Activated CD4-positive, alpha-beta T cell treated with anti-CD3 and anti-CD28 coated beads for 4 hours (primary cell): ENCODE measurements at places on chromosomes 12 and 14.

DNA sequence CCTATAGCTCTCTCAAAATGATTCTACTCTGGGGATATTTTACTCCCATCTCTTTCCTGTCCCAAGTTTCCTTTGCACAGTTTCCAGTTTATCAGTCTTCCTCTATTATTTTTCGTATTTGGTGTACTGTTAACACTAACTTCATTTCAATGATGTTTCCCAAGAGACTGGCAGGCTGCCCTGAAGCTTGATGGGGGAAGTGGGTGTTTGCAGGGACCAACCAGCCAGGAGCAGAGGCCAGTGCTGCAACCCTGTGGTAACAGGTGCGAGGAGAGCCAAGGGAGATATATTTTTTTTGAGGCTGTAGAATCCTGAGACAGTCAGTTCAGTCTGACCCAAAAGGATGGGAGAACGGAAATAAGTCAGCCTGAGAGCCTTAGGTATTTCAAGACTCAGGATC is 11.8 kb upstream of the CEBPE start:
- no peak for DNase-seq

DNA sequence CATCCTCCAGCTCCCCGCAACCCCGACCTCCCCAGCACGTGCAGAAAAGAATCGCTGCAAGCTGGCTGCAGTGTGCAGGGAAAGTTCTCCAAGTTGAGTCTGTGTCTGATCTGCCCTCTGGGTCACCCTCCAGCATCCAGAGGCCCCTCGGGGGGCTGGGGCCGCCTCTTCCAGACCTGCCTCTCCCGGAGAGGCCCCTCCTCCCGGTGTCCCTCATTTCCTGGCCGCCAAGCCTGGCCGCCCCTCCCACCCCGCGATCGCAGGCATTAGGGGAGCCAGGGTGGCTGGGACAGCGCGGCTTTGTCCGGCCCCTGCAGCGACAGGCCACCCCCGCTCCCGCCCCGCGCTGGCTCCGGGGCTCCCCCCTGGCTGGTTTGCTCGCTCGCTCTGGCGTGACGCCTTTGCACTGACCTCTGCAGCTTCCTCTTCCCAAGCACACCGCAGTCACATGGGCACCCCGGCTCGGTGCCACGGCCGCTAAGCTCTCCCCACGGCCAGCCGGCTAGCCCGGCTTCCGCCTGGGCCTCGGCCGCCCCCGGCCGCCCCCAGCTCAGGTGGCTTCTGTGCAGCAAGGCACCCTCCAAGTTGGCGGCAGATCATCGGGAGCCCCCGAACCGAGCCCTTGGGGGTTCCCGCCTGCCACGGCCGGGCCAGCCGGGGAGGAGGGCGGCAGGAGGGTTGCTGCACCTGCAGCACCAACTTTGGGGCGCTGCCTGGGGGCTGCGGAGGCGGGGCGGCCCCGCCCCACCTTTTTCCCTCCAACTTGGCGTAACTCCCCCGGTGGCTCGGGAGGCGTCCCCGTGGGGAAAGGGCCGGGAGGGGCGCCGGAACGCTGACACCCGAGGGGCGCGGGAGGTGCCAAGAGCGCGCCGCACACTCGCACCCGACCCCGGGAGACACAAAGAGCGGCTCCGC is 43.7 kb downstream of the KDM2B start:
- peak; percentile 32 for DNase-seq

DNA sequence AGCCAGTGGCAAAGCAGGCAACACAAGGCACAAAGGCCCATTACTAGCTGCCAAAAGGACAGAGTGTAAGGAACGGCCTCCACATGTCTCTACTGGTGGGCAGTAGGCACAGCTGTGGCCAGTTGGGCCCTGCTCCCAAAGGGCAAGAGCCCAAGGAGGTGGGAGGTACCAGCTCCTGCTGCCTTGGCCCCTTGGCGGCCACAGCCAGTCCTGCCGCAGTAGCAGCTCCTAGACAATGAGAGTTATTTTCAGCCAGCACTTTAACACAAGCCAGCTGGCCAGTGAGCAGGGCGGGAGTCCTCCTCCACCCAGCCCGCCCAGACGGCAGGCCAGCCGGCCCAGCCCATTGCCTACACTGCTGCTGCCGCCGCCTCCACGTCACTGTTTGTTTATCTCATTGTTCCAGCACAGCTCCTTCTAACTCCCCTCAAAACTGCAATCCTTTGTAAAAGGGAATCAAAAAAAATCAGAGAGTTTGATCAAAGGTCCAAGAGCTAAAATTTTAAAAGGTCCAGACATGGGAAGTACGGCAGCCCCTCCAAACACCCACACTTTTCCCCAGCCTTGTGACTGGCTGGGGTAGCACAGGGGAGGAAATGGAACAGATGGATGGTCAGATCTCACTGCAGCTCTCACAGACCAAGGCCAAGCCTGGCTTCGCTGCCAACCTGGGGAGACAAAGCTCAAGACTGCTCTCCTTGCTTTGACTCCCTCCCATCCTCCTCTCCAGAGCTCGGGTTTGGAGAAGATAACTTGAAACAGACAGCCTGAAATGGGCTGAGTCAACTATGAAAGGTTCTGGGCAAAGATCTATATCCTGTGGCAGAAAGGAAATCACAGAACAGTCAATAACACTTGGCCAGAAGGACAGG is 33.5 kb downstream of the FMNL3 start:
- no peak for DNase-seq

DNA sequence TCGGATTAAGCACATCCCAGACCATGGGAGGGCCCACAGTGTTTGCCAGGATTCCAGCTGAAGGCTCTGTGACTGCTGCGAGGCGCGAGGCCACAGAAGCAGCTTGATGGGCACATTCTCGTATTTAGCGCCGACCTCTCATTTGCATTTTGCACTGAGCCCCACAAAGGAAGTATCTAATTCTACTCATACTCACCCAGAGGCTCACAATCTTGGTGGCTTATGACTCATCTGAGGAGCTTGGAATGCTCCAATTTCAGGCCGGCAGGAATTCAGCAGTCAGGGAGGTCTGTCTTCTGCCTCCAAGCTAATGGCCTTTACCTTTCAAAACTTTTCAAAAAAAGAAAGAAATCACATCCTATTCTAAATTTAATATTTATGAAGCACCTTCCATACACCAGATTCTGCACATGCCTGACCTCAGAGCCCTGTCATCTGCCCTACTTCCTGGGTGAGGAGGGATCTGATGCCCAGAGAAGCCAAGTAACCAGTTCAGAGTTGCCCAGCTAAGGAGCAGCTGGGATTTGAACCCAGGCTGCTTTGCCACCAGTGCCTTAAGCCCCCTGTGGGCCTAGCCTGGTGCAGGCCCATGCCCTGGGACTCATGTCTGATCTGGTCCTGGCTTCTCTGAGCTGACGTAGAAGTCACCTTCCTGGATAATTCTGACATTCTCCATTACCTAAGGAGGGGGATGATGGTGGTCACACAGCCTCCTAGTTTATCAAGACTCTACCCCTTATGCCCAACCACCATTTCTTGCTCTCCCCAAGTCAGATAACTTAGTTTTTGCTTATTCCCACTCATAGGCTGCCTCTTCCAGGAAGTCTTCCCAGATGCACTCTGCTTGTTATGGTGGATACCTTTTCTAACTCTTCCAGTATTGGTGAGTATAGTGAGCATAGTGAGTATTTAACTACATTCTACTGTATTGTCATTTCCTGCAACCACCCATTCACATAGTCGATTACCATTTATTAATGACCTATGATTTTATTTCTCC is 198.9 kb downstream of the RBM19 start:
- no peak for DNase-seq

GRCh38 chr14:29310210-29310609 is 543.6 kb downstream of the FOXG1 start:
- DNase-seq = no peak

- no peak for DNase-seq
These were observed 161.1 kb upstream of the RASSF8 start for GRCh38 chr12:25797386-25797785.
